ENCODE measurements at places on chromosomes 12 and 14.

DNA sequence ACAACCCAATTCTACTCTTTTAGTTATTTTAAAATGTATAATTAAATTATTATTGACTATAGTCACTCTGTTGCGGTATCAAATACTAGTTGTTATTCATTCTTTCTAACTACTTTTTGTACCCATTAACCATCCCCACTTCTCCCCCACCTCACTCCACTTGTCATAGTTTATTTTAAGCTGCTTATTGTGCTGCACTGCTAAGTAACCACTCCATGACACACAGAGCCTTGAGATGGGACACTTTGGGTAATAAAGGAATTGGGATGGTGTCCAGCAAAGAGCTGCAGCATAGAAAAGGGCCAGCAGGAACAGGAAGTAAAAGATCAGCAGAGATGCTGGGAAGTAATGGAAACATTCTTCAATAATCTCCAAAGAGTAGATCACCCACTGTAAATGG, 123.0 kb downstream of the RPS29 start:
- DNase-seq, result no peak

- no peak for DNase-seq
Measured at GRCh38 chr12:272942-273341, 10.3 kb upstream of the SLC6A13 start.

GRCh38 chr12:4307593-4308333, 13.2 kb upstream of the TIGAR start:
- peak; percentile 28 for DNase-seq

DNA sequence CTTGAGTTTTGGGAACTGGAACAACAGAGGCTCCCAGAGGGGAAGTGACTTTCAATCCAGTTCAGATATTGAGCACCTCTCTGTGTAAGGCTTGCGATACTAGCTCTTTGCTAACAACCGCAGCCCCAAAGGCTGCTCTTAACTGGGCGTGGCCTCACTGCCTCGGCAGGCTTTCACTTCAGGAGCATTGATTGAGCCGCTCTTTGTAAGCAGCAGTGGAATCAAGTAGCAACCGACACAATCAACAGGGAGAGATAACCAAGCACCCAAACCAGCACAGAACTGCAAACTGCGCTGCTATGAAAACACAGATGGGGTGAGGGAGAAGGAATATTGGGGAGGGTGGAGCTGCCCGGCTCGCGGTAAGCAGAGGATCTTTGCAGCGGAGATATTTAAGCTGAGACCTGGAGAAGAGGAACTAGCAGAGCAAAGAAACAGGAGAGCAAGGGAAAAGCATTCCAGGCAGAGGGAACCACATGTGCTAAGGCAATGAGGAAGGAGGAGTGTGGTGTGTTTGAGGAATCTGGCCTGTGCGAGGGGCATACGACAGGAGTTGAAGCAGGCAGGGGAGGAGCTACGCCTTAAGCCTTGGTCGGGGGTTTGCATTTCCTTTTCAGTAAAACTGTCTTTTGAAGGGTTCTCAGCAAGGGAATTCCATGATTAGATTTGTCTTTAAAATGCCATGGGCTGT, 17.3 kb upstream of the YY1 start:
- DNase-seq, result peak; percentile 75

DNA sequence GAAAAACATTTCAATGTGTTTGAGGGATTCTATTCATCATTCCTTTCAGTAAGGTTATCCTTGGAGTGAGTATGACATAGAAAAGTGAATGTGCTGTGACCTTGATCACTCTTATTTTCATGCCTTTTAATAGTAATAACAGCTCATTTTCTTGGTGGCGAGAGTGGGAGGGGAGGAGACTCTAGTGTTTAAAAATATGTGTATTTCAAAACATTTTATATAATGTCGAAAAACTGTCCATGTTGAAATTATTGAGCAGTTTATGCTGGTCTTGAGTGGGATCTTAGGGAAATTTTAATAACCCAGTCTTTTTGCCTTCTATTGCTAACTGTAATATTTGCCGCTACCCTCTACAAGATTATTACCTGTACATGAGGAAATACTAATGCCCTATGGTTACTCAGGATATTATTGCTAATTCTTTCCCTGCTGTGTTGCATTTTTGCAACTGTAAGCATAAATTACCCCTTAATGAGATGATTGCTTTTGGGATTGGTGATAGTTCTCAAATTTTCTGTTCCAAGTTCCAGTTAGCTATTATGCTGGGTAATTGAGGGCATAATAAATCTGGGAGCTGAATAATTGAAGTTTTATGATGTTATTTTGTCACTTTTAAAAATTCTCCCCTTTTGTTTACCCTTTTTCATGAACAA, 21.9 kb downstream of the ATF7IP start:
- no peak for DNase-seq

DNA sequence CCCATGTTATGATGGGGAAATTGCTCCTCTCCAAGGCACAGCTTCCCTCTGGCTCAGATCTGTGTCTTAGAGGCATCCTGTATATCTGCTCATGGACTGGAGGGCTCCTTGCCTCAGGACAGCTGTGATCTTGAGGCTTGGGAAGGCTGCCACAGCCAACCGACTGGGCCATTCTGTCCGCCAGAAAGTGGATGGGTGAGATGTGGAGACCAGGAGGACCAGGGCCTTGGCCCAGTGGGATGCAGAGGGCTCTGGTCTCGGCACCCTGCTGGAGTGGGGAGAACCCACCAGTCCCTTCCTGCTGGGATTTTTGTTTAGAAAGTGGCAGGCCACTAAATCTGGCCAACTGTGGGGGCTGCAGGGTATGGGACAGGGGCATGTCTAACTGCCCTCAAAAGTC, 148.6 kb downstream of the CALM1 start:
- DNase-seq, result no peak

DNA sequence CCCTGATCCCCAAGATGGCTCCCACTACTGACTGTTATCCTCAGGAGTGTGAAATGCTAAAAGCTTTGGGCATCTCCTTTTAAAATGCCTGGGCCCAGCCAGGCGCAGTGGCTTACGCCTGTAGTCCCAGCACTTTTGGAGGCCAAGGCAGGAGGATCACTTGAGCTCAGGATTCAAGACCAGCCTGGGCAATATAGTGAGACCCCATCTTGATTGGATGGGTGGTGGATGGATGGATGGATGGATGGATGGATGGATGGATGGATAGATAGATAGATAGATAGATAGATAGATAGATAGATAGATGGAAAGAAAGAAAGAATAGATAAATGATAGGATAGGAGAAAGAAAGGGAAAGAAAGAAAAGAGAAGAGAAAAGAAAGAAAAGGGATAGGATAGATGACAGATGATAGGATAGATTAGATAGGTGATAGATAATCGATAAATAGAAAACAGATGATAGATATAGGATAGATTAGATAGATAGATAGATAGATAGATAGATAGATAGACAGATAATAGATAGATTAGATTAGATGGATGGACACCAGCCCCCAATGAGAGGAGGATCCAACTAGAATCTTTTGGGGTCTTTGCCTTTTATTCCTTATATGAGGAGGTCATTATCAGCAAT, 9.5 kb downstream of the P2RX4 start:
- no peak for DNase-seq

DNA sequence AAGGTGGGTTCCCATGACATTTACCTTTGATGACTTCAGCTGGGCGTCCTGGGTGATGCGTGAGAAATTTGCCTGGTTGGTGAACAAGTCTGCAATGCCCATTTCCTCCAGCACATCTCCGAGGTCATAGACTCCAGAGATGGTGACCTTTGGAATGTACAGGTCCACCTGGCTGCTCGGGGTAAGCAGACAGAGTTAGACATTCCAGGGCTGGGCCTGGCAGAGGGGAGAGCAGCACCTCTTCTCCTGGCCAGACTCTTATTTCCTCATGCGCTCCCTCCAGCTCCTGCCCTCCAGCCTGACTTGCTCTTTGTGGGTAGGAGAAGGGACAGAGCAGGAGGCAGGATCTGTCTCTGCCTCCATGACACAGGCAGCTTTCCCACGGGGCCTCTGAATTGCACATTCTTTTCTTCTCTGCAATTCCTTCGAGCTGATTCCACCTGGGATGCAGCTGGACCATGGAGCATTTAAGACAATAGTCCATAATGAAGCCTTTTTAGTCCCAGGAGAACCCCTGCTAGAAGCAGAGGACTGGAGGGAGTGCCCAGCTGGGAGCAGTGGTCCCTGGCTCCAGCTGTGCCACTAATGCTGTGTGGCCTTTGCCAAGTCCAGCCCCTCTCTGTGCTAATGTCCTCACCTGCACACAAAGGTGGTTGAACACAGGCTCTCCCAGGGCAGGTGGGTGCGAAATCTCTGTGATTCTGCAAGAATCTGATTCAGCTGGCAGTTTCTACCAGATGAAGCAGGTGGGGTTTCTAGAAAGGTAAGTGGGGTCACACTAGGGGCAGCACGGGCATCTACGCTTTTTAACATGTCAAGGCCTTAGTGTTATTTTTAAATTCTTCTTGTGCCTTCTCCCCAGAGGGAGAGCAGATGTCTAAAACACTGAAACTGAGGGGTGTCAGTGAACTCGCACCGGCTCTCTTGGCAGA, 13.2 kb upstream of the SERPINA10 start:
- no peak for DNase-seq

- no peak for DNase-seq
Measured at GRCh38 chr12:127680516-127680915, 586.5 kb upstream of the TMEM132C start.

- DNase-seq, result peak; percentile 44
Measured at GRCh38 chr12:6766651-6767349, 637 bp downstream of the PTMS start.

DNA sequence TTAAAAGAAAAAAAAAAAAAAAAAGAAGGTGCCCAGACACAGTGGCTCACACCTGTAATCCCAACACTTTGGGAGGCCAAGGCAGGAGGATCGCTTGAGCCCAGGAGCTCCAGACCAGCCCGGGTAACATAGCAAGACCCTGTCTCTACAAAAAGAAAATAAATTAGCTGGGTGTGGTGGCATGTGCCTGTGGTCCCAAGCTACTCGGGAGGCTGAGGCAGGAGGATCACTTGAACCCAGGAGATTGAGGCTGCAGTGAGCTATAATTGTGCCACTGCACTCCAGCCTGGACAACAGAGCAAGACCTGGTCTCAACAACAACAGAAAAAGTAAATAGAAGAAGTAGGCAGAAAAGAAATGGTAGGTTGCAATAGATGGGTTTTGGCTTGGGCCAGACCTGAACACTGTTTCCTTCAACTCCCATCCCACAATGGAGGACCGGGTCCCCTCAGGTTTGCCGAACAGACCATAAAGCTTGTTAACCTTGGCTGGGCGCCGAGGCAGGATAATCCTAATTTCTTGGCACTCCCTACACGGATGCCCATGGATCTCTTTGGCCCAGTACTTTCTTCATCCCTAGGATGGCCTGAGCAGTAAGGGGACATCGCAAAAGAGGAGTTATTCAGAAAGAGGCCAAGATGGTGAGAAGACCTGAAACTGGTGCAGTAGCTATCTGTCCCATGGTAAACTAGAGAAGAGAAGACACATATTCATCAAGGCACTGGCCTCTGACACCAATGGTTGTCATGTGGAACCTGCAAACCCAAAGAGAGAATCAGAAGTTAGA, 165.5 kb upstream of the CCND2 start:
- DNase-seq, result no peak

DNA sequence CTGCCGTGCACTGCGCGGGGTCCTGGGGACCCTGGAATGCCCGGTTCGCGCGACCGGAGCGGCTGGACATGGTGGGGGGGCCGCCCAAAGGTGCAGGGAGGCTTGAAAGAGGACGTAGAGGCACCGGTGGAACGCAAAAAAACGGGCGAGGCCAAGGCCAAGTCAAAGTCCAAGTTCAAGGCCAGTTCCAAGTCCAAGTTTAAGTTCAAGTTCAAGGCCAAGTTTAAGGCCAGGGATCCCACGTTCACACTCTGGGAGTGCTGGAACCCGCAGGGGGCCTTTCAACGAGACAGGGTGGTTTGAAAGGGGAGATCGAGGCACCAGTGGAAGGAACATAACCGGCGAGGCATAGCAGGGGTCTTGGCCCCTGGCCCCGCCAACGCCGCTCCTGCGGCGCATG, 317.6 kb downstream of the ALG10 start:
- DNase-seq, result no peak

DNA sequence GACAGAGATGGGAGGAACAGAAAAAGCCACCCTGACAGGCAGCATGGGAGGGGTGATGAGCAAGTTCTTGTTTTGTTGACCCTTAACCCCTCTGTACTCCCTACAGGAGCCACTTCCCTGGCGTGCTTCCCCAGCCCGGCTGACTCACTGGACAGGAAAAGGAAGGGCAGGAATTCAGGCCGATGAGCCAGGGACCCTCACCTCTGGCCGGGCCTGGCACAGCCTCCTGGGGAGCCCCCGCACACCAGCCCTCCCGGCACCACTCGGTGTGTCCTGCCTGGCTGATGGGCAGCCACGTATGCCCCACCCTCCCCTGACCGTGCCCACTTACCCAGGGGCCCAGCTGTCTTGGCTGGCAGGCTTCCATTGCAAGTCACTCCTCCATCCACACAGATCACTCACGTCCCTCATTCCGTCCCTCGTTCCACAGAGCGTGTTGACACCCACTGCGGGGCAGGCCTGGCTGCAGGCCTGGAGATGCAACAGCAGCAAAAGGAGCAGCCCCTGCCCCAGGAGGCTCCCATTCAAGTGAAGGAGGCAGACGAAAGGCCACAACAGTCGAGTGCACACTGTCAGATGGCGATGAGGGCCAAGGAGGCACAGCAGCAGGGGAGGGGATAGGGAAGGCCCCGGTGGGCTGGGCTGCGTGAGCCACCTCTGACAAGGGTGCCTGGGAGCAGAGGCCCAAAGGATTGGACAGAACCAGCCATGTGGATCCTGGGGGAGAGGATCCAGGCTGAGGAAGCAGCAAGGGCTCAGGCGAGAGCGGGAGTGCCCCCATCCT, 19.7 kb upstream of the CD9 start:
- DNase-seq, result no peak

GRCh38 chr14:89598548-89599186, 181.6 kb upstream of the FOXN3 start:
- no peak for DNase-seq

DNA sequence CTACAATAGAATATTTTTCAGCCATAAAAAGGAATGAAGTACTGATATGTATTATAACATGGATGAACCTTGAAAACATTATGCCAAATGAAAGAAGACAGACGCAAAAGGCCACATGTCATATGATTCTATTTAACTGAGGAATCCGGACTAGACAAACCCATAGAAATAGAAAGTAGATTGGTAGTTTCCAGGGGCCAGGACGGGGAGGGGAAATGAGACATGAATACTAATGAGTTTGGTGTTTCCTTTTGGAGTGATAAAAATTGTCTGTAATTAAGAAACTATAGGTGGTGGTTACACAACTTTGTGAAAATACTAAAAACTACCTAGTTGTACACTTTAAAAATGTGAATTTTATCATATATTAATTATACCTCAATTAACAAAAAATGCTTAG, 247.6 kb downstream of the BCAT1 start:
- no peak for DNase-seq

GRCh38 chr12:53467082-53467481, 15.2 kb downstream of the PCBP2 start:
- DNase-seq, result no peak

- no peak for DNase-seq
Measured at GRCh38 chr12:19574601-19575000, 135.3 kb downstream of the AEBP2 start.
